ENCODE measurements at places on chromosomes 5 and 9.

- DNase-seq, result no peak
Measured at GRCh38 chr5:155049569-155050383, 36.2 kb downstream of the KIF4B start.

- no peak for DNase-seq
Measured at GRCh38 chr5:80931411-80931810, 28.8 kb upstream of the RASGRF2 start.

GRCh38 chr9:105296877-105297287 lies 52.4 kb downstream of the SLC44A1 start:
- no peak for DNase-seq

DNA sequence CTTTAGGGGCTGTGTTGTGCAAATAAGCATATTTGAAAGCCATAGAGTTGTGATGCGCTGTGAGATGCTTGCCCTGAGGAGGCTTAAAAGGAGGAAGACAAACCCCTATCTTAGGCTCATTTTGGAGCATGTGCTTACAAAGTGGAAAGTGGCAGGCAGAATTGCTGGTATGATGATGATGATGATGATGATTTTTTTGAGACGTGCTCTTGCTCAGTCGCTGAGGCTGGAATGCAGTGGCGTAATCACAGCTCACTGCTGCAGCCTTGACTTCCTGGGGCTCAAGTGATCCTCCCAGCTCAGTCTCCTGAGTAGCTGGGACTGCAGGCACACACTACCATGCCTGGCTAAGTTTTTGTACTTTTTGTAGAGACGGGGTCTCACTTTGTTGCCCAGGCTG lies 1.7 kb downstream of the CNOT8 start:
- DNase-seq, result no peak

DNA sequence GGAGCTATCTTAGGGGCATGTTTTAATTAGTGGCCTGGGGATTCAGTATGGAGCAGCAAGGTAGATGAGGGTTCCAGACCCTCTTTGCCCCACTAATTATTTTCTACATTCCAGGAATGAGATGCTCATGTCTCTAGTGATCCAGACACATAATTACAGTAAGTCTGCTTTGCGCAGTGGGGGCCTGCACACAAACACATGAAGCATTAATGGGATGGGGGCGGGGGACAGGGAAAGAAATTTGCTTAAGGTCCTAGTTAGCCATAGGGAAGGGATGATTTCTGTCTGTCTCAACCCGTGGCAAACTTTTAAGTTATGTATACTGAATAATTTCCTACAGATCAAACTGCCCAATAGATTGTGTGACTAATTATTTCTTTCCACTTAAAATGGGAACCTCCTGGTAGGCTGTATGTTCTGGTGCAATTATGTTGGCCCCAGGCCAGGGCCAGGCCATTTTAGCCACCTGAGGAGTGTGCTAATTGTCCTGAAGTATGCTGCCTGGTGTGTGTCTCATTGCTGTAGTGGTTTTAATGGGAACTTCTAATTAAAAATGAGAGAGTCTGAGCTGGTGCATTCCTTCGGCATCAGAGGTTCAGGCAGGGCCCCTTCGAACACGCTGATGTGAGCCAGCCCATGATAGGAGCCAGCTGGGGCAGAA lies 134.4 kb downstream of the PTTG1 start:
- DNase-seq, result no peak

DNA sequence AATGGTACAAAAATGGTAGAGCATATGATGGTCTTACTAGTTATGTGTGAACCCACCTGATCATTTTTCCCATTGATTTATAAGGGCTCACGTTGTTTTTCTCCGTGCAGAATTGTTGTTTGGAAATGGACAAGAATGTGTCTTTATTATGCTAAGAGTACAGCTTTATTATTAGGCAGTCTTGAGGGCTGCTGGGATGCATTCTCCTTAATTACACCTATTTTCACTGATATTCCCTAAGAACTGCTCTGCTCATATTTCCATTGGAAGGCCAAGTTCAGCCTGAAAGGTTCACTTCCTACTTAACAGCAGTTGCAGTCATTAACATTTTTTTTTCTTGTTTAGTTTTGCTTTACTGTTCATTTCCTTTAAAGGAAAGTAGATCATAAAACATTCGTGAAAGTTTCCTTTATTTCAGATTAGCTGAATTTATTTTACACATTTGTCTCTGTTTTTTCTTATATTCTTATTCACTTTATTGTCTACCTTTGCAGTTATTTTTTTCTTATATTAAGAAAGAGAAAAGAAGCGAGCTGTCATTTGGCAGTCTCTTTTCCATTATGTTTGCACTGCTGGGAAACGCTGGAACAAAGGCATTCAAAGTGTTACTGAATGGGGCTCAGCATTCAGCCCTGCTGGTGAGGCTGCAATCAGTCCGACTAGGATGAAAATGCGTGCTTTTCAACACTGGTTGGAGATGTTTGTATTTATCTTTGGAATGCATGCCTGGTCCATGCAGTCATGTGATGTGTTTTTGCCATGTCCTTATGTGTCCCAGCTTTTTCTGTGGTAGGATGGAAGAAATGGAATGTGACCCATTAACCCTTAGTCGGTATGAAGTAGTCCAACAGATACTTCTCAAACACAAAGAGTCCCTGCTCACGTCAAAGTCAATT lies 602.7 kb upstream of the ZNF608 start:
- DNase-seq, result no peak

DNA sequence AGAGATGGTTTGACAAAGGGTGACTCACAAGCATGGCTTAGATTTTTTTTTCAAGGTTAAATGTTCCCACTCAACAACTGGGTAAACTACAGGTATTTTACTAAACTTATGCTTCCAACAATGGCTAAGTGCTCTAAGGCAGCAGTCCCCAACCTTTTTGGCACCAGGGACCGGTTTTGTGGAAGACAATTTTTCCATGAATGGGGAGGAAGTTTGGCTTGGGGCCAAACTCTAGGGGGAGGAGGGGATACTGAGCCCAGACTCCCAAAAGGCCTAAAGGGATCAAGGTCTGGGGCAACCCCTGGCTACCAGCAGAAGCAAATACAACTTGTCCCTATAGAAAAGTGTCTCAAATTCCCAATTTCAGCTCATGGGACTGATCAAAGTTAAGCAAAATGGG lies 32.0 kb upstream of the HSD17B3 start:
- no peak for DNase-seq

GRCh38 chr5:133220851-133221674 lies 169.2 kb downstream of the HSPA4 start:
- DNase-seq, result no peak

GRCh38 chr5:181164076-181164952 lies 16.9 kb downstream of the OR2V2 start:
- no peak for DNase-seq

DNA sequence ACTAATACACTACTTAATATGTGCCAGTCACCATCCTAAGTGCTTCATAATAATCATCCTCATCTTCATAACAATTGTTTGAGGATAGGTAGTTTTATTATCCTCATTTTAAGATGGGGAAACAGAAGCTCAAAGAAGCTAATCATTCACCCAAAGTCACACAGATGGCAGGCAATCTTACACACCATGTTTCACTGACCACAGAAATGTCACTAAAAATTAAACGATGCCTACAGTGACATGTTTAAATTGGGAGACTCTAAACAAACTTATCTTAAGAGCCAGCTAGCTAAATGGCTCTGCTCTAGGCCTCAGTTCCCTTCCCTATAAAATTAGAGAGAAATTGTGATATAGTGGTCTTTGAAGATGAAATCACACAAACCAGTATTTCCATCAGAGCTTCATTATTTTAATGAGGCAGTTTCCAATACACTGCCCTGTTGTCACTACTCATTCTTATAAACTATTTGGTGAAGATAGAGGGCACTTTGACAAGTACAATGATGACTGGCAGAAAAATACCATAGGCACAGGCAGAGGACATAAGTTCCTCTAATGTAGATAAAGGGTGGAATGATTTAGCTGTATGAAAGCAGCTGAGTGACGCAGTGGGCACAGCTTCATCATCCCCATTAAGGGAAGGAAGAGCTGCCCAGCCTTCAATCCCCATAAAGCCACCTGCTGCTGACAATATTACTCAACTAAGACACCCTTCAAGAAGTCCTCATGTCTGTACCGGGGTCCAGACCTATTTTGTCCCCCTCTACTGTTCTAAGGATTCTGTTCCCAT lies 224.1 kb downstream of the ACTL7B start:
- DNase-seq, result no peak

DNA sequence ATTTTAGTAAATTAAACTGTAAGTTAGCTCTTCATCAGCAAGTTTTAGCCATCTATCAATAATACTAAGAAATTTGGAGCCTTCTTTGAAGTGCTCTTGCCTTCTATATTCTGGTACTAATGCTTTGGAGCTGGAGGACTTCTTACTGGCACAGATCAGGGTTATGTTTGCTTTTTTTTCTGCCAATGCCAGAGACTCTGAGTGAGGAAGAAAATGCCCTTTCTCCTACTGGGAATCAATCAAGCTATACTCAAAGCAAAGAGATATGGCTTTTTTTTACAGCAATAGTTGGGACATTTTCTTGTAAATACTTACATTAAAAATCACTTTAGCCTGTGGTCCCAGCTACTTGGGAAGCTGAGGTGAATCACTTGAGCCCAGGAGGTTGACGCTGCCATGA lies 4.3 kb downstream of the HSDL2 start:
- no peak for DNase-seq
